Activated CD4-positive, alpha-beta T cell treated with anti-CD3 and anti-CD28 coated beads for 4 hours (primary cell): ENCODE measurements at places on chromosomes 3 and 15.

DNA sequence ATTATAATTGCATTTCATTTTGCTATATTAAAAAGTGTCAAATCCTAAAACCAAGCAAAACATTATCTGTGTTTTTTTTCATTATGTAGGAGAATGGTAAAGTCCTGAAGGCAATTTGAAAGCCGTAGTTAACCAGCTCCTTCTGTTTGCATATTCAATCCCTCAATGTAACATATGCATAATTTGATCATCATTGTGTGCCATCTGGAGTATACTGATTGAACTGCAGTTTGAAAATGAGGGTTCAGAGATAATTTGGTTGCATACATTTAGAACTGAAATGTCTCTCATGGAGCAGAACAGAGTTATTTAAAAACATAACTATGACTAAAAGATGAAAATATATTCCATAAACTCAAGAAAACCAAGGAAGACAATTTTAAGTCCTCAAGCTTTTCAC, 518.6 kb downstream of the GBE1 start:
- DNase-seq, result no peak

GRCh38 chr3:138705675-138706074, 97.1 kb downstream of the FAIM start:
- DNase-seq, result no peak

- no peak for DNase-seq
Observed at GRCh38 chr3:4406746-4407568, 60.1 kb downstream of the SUMF1 start.

DNA sequence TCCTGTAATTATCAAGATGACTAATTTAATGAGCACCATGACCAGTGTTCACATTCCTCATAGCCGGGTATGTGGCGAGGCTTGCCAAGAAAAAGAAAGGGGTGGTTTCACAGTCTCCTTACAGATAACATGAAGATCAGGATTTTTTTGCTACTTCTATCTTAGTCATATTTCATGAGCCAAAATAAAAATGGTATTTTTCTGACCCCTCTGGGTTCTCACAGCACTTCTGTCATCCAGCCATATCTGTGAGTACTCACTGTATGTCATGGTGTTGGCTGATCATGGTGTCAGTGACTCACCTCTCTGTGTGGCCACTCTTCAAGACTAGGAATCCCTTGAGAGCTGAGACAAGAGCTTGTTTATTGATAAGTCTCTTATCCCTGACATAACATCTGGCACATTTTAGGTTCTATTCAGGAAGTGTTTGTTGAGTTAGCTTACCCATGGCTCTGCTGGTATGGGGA, 130.5 kb upstream of the LMCD1 start:
- no peak for DNase-seq

- no peak for DNase-seq
Observed at GRCh38 chr3:43726521-43726920, 35.8 kb downstream of the ABHD5 start.

- no peak for DNase-seq
Observed at GRCh38 chr3:169952045-169952444, 14.6 kb upstream of the SEC62 start.

GRCh38 chr3:105944276-105944675, 75.5 kb upstream of the CBLB start:
- DNase-seq, result no peak

DNA sequence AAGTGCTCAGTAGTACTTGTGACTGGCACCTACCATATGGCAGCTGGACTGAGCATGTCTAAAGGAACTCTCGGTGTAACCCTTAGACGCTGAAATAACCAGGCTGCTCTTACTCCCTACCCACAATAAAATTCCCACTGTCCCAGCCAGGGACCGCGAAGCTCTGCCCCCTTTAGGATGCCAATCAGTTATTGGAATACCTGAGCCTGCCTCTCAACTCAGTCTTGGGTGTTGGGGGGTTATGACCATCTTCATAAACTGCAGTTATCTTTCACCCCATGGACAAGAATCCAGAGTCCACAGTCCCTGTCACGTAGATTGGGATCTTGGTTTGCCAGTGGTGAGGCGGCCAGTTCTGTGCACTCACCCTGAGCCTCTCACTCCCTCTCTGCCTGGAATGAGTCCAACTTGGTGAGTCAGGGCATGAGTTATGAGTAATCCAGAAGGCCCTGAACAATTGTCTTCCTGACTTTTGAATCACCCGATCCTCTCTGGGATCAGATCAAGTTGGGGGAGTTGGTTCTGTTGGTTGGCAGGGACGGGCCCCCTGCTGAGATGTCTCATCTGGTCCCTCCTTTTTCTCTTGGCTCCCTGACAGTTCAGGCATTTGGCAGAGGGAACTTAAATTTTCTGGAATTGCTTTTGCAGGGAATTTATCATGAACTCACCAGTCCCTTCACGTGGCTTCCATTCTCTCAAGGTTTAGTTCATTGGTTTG, 120.1 kb upstream of the UBE2E1 start:
- no peak for DNase-seq

DNA sequence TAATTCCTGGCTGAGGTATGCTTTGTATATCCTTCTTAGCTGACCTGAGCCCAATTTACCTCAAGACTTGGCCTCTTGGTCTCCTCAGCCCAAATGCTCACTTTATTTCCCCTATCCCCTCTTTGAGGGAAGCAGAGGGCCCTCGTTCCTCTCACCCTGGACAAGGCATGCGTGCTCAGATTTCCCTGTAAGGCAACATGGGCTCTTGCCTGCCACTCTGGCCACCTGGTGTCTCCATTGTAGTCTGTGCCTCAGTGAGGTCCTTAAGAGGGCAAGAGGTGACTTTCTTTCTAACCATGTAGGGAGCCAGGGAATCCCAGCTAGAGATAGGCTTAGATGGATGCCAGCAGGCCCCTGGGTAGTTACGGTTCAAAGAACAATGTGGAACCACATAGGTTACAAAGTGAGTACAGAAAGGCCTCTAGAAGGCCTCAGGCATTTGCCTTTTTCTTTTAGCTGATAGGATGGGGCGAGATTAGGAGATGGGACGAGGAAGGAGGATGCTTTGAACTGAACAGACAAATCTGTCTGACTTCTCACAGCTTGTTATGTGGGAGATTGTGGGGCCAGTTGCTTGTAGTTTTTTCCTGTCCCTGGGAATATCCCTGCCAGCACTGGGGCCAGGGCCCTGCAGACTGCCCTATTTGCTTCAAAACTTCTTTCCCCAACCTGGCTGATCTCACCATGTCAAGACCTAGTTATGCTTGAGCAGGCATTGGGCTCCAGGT, 1.1 kb upstream of the INTS14 start:
- DNase-seq, result no peak

- DNase-seq, result no peak
Observed at GRCh38 chr15:51692154-51692553, 10.9 kb downstream of the SCG3 start.

DNA sequence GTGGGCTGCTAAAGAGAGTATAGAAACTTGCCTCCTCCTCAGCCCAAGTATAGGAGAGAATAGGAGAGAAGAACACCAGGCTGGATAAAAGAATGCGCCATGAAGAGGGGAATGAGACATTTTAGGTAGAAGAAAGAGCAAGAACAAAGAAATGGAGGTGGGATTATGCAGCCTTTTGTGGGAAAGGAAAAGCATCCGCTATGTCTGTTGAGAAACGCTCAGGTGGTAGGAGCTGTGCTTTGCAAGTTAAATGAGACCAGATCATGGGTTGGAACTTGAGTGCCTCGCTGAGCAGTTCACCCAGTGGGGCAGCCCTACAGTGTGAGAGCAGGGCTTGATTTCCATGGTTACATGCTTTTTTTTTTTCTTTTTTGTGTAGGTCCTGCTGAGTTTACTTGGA, 11.5 kb upstream of the RTP1 start:
- DNase-seq, result no peak

- DNase-seq, result no peak
Observed at GRCh38 chr15:64774037-64774628, 1.3 kb downstream of the RBPMS2 start.

GRCh38 chr3:36206956-36207580, 173.2 kb upstream of the STAC start:
- no peak for DNase-seq

DNA sequence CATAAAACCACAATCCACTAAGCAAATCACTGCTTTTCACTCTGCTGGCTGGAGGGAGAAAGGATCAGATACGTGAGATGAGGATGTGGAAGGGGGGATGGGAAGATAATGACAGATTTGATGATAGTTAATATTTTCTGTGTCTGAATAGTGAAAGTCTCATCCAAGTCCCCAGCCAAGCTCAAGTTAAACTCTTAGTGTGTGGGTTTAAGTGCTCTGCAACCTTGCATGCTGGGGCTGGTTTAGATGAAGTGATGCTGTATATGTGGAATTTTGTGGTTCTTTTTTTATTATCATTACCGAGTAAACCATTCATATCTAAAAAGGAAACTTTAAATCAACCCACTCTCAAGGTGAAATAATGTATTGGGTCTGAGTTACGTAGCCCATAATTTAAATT, 111.0 kb downstream of the TPRG1 start:
- DNase-seq, result no peak

- no peak for DNase-seq
Observed at GRCh38 chr15:100710222-100710621, 107.8 kb downstream of the ASB7 start.

DNA sequence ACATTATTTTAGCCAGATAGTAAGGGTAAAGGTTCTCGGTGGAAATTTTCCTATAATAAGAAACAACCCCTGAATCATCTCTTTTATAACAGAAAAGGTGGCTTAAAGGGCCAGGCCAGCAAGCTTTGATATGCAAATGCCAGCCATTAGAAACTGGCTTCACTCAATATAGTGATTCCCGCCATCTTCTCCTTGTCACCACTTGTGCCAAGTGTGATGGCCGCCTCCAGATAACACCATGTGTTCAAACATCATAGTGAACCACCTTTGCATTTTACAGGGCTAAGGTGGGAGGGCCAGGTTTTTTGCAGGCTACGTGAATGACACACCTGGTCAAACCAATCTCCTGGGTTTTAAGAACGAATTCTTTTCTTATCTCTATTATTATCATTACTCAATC, 31.3 kb downstream of the NCEH1 start:
- DNase-seq, result no peak

DNA sequence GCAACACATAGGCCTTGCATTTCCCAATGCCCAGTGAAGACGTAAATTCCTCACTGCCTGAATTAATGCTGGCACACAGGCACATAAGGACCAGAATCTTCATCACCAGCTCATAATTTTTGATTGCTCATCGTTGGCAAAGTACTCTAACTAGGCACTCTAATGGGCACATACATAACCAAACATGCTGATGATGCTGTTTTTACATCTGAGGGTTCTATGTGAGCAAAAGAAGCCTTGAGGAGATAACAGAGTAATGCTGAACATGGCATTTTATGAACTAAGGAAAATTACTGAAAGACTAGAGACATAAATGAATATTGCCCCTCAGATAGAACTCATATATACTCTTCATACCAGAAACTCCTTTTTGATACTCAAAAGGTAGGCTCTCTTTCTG, 387.4 kb downstream of the EPHA6 start:
- DNase-seq, result no peak

DNA sequence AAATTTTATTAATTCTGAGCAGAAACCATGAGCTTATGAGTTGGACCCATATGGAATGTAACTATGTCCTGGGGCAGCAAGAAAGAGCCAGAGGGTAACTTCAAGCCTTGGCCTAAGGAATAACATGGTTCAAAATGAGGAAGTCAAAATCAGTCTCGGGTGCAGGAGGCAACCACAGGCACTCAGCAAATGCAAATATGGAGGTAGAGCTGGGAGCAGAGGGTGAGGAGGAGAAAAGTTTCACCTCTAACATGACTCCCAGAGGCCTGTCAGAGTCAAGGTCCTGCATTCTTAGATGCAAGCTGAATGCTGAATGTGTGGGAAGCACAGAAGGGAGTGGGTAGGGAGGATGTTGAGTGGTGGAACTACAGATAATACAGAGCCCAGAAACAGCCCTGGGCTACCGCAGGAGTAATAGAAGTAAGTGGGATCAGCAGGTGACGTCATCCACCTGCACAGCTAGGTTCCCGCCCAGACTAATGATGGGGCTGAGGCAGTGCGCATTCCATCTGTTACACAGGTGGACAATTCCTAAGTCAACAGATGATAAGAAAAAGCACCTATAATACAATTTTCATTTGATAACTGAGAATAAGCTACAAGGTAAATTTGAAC, 279.8 kb upstream of the ARRDC4 start:
- DNase-seq, result no peak

- no peak for DNase-seq
Observed at GRCh38 chr3:30007668-30008067, 598.7 kb upstream of the TGFBR2 start.

DNA sequence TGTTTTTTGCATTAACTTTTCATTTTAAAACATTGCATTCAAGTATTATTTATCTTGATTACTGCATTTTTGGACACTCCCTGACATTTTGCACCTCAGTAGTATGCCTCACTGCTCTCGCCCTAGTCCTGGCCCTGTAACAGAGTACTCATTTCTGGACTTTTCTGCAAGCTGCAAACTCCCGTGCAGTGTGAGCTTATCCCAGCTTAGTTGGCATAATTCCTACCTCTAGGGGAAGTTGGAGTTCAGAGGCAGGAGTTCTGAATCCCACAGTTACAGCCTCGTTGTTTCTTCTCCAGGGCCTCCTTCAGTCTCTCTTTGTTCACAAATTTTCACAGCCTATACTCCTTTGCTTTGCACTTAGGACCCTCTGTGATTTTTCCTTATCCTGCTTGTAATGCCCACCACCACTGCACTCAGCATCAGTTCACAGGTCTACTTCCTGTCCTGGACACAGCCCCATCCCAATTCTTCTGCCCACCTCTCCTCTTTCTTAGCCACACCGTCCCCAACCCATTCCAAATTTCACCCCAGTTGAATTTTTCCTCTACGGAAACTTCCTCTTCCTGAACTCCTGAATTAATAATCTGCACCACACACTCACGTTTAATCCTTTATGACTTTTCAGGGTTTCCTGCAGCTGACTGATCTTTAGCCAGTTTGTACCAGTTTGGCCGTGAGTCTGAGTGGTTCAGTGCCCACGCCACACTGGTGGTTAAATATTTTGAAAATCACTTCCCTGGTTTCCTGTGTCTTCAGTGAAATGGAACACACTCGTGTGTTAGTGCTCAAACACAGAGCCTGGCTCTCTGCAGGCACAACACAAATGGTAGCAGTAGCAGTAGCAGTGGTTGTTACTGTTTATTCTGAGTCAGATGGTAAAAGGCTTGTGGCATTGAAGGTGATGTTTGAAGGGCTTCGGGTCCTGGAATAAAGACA, 6.3 kb upstream of the CTSH start:
- DNase-seq, result no peak

DNA sequence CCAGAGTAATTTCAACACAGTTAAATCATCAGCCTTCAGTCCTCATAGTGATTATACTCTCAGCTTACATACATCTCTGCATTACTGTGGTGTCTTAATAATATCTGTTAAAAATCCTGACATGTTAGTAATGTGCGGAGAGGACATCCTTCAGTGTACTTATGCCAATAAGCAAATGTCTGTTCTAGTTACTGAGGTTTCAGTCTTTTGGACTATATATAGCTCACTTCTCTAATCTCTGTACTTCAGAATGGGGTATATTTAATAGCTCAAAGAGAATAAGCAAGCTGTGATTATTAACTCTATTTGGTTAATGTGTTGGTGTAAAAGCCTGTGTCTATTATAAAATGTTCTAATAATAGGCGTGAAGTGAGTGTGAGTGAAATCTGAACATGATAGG, 28.9 kb upstream of the OSTN start:
- no peak for DNase-seq

- DNase-seq, result no peak
Observed at GRCh38 chr3:110813541-110813940, 258.1 kb upstream of the NECTIN3 start.

GRCh38 chr15:67107014-67107812, 41.8 kb downstream of the SMAD3 start:
- no peak for DNase-seq
